ENCODE measurements at places on chromosomes 7 and 10.
A peak's percentile ranks its signal among the peaks of the same experiment; 100 is the strongest.

- no peak for DNase-seq
Observed at GRCh38 chr7:79923953-79924352, 210.7 kb upstream of the GNAI1 start.

GRCh38 chr7:138477081-138477578, 17.1 kb downstream of the TRIM24 start:
- peak; percentile 42 for DNase-seq

- peak; percentile 68 for DNase-seq
Observed at GRCh38 chr7:114048386-114049235, 129.8 kb upstream of the PPP1R3A start.

DNA sequence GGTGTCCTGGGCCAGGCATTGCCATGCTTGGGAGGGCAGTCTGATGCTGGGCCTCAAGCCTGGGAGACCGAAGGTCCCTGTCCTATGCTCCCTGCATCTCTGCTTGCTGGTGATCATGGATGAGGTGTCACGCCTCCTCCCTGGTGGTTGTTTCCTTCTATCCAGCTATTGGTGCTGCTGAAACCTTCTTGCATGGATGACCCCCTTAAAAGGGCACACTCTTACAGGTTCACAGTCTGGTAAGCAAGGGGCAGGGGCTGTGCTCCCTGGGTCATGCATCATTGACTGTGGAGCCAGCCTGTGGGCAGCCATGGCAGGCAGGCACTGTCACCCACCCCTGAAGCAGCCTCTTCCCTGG, 36.8 kb upstream of the SLC29A3 start:
- no peak for DNase-seq

GRCh38 chr7:44650772-44651171, 44.3 kb downstream of the OGDH start:
- DNase-seq: no peak

- DNase-seq: no peak
Observed at GRCh38 chr10:26467639-26468038, 29.5 kb downstream of the APBB1IP start.

DNA sequence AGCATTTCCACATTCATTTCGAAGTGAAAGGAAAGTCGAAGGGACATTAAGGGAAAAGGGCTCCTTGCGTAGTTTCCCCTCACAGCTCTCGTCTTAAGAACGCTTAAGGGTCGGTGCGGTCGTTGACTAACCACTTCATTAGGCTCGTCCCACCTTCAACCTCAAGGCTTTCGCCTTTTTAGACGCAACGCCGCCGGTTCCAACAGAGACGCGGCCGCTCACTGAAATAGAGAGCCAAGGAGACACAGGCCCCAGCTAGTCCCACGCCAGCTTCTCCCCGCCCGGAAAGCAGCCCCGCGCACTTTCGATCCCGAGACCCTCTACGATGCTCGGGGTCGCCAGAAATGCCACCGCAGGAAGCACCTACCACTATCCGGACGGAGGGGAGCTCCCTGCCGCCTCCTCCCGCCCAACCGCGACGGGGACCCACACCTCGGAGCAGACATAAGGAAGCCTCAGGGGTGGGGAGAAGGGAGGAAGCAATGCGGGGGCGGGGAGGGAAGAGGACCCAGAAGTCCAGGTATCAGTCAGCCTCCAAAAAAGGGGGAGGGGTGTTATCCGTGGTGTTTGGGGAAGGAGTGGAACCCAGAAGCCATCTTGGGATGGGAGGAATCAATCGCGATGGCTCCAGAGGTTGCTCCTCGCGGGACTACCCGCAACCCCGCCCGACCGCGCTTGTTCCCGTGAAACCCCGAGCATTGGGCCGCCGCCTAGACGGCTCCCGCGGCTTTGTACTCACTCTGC, 559 bp downstream of the TRA2A start:
- peak; percentile 95 for DNase-seq

- no peak for DNase-seq
Observed at GRCh38 chr10:78778444-78779338, 290.1 kb upstream of the ZMIZ1 start.

- DNase-seq: no peak
Observed at GRCh38 chr10:66472156-66472555, 453.7 kb upstream of the LRRTM3 start.

DNA sequence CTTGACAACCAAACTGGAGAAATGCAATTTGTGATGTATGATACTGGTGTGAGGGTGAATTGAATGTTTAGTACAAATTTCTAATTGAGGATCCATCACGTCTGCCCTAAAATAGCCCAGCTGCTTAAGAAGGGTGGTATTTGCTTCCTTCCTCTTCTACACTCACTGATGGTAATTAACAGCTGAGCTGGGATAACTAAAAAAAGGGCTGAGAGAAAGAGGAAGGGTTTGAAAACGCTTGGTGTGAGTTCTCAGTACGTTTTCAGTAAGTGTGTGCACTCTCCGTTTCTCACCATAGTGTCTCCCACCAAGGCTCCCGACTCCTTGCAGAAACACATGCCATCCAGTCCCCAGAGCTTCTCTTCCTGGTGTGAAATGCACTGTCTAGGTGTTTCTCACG, 54.3 kb downstream of the MAP3K8 start:
- DNase-seq: no peak

- no peak for DNase-seq
Observed at GRCh38 chr10:11772575-11773288, 30.6 kb downstream of the ECHDC3 start.
